Dorsolateral prefrontal cortex (tissue), 122 donors: ENCODE measurements at places on chromosomes 11 and 22. TPM values are rescaled to one million over a fixed set of nuclear protein-coding genes. Genes with fewer than 3 reads are reported as not detected.

- no peak for DNase-seq
Measured at GRCh38 chr11:38365274-38365673, 1767.2 kb upstream of the RAG2 start.

TSPAN18 gene
- total RNA-seq: 9.2 TPM

OR52H1 gene
- not detected for total RNA-seq

MMP13 gene
- not detected for total RNA-seq

DNA sequence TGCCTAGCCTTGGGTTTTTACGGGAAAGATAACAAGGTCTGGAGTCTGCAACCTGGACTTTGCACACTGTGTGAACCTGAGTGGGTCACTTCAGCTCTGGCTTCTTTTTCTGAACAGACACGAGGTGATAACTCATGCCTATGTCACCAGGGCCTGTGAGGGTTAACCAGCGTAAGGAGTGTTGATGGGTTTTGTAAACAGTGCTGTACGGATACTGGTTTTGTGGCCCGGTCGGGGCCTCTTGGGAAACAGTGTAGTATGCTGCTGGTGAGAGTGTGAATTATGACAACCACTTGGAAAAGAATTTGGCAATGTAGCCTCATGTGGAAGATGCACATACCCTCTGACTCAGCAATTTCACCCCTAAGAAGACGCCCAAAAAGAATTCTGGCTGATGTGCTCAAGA, 266.8 kb downstream of the MN1 start:
- DNase-seq: no peak

PAMR1 gene
- 23.0 TPM for total RNA-seq

OR5B17 gene
- not detected for total RNA-seq

CARNS1 gene
- 91.1 TPM for total RNA-seq

GLB1L3 gene
- 14.0 TPM for total RNA-seq

DNA sequence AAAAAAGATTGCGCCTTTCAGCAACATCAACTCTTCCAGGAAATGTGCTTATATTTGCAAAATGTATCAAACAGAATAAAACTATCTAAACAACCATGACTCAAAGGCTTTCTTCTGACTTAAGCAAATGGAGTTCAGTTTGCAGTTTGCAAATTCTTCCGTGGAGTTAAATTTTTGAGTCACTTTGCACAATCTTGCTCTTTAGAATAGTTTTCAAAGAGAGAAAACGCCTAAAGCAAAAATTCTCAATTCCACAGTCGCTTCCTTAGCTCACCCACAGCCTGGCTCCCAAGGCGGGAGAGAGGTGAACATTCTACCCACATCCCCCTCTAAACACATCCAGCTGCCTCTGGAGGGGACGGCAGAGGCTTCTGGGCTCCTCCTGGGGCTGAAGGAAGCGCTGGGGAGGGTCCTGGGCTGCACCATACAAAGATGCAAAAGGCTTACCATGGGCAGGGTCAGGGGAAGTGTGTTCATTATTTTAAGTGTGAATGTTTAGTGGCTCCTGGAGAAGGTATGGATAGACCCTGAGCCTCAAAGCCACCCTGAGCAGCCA, 1487.3 kb downstream of the TBC1D22A start:
- DNase-seq: no peak

GRCh38 chr11:70159627-70160570, 43.2 kb upstream of the FADD start:
- DNase-seq: no peak

NLRP14 gene
- 0.22 TPM for total RNA-seq

DNA sequence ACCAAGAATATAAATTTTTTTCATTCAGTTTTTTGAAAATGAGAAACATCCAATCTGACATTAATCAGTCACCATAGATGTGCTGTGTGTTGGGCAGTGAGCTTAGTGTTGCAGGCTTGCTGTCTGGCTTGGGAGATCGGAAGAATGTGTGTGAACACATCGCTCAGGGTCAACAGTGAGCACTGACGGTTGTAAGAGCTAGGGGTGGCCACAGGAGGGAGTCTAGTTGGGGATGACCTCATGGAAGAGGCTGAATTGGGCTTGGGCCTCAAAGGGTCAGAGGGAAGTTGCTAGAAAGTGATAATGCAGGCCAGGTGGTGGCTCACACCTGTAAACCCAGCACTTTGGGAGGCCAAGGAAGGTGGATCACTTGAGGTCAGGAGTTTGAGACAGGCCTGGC, 375.4 kb downstream of the DDX10 start:
- DNase-seq: no peak

MS4A3 gene
- not detected for total RNA-seq

DNA sequence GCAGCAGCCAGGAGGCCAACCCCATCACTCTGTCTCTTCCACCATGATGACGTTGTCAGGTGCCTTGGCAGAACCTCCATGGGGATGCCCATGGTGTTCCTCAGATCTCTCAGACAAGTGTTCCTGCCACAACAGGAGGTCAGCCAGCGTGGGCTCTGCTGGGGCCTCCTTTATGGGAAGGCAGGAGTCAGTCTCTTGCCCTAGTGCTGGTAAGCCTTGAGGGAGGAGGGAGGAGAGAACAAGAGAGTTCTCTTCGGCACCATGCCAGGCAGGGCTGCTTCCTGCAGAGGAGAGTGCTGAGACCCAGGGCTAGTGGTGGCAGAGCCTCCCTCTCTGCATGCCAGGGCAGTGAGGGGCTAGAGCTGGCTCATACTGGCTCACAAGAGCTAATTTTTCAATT, 32.5 kb downstream of the GNAZ start:
- DNase-seq: no peak

- no peak for DNase-seq
Measured at GRCh38 chr11:101960231-101960630, 43.9 kb upstream of the ANGPTL5 start.

DCDC1 gene
- total RNA-seq: 3.0 TPM

DNA sequence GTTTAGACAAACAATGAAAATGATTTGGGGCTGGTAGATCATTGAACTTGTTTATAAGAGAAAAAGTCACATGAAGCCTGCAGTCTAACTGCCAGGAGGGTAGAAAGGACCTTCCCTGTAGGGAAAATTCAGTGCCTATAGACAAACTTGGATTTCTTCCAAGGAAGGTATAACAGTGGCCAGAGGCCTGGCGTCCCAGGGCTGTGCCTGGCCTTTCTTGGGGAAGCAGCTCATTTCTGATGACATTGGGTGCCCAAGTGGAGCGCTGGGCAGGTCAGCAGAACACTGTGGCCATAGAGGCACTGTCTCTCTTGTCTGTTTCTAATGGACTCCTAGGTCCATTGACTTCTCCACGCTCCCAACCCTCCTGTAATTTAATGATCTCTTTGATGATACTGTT, 6.6 kb upstream of the FXYD6 start:
- no peak for DNase-seq

- no peak for DNase-seq
Measured at GRCh38 chr11:122344215-122344614, 228.2 kb upstream of the BLID start.

DNA sequence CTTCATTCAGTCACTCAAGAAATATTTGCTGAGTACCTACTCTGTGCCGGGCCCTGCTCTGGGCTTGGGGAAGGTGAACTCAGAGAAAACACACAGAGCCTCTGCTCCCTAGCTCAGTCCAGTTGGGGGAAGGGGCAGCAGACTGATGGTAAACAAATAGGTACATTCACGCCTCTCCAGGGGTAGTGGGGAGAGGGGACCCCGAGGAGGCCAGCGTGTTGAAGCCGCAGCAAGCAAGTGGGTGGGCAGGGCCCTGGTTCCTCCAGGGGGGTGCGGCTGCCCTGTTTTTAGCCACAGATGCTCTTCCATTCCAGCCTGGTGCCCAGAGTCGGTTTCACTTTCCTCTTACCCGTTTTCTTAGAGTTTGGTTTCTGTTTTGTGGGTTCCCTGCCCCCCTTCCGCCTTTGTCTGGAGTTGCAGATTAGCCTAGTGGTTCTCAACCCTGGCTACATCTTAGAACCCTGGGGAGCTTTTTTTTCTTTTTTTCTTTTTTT, 8.7 kb downstream of the DRAP1 start:
- DNase-seq: no peak

C11orf21 gene
- 1.6 TPM for total RNA-seq

LMO2 gene
- 10.2 TPM for total RNA-seq

P4HA3 gene
- not detected for total RNA-seq

GRCh38 chr11:1899090-1899489, 7.4 kb upstream of the PRR33 start:
- DNase-seq: no peak

INS gene
- not detected for total RNA-seq

DNA sequence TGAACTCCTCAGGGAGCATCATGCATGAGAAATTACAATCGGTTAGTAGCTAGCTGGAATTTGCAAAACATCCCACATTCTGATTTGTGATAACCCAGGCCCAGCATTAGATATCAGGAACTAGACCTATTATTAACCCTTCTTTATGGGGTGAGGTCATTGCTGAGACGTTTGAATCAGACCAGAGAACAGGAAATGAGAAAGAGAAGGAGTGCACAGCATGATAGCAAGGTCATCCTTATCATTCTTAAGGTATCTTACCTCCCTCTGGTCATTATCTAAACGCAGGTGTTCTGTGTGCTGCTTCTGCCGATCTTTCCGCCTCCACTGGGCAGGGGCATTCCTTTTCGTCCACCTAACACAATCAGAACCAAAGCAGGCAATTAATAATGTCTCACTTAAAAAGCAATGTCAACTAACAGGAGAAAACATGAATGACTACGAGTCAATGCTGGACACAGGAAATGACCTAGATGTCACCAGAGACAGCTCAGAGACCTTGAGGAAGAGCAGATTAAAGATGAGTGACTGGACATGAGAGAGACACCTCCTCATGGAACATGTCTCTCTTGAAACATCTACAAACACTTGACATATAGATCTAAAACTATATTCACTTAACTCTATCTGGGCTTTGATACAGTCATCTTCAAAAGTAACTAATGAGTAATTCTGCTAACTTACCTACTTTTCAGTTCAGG, 78.3 kb upstream of the SCUBE2 start:
- DNase-seq: no peak

- DNase-seq: no peak
Measured at GRCh38 chr11:124150684-124151083, 32.5 kb upstream of the OR10D3 start.
